NCI-H2081 (cell line): ENCODE measurements at places on chromosomes 1 and 21.

GRCh38 chr1:186681121-186681520 lies 898 bp upstream of the PTGS2 start:
- no peak for DNase-seq

- peak; percentile 41 for DNase-seq
Measured at GRCh38 chr1:54977533-54978297, 2.7 kb upstream of the TMEM61 start.

- DNase-seq, result no peak
Measured at GRCh38 chr1:85019994-85020393, 23.1 kb upstream of the MCOLN2 start.

DNA sequence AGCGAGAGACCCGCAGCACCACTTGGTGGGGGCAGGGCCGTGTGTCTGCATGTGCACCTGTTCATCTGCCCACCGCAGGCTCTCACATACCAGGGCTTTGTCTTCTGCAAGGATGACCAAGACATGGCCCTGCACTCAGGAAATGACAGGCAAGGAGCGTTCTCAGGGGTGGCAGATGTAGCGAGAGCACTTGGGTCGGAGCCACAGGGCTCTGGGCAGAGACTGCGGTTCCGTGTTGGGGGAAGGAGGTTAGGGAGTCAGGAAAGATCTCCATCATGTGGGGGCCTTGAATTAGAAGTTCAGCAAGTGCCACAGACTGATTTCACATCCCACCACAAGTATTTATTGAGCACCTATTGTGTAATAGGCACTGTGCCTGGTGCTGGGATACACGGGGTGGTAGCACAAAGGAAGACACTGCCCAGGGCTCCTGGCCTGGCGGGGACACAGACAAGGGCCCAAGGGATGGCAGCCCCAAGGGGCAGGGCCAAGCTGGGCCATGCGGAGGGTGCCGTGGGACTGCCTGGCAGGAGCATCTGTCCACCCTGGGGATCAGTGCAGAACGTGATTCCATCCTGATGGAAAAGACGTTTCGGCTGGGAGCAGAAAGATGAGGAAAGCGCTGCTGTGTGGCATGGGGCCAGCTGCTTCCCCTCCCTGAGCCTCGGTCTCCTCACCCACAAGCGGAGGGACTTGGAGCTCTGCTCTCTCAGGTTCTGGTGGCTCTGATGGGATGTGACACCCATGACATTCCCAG lies 11.4 kb upstream of the SPSB1 start:
- DNase-seq, result no peak

GRCh38 chr21:16569679-16570078 lies 839.9 kb downstream of the USP25 start:
- DNase-seq, result no peak

- no peak for DNase-seq
Measured at GRCh38 chr21:37800456-37801061, 115.7 kb downstream of the KCNJ6 start.

GRCh38 chr1:188599313-188599712 lies 1770.6 kb downstream of the PLA2G4A start:
- DNase-seq, result no peak

- no peak for DNase-seq
Measured at GRCh38 chr1:112320058-112320457, 76.0 kb upstream of the CTTNBP2NL start.
